ENCODE measurements at places on chromosomes 5 and 9.

GRCh38 chr9:120212853-120213200 lies 367.1 kb downstream of the CDK5RAP2 start:
- DNase-seq = no peak

- no peak for DNase-seq
Observed at GRCh38 chr9:132983491-132984201, 5.2 kb downstream of the GFI1B start.

DNA sequence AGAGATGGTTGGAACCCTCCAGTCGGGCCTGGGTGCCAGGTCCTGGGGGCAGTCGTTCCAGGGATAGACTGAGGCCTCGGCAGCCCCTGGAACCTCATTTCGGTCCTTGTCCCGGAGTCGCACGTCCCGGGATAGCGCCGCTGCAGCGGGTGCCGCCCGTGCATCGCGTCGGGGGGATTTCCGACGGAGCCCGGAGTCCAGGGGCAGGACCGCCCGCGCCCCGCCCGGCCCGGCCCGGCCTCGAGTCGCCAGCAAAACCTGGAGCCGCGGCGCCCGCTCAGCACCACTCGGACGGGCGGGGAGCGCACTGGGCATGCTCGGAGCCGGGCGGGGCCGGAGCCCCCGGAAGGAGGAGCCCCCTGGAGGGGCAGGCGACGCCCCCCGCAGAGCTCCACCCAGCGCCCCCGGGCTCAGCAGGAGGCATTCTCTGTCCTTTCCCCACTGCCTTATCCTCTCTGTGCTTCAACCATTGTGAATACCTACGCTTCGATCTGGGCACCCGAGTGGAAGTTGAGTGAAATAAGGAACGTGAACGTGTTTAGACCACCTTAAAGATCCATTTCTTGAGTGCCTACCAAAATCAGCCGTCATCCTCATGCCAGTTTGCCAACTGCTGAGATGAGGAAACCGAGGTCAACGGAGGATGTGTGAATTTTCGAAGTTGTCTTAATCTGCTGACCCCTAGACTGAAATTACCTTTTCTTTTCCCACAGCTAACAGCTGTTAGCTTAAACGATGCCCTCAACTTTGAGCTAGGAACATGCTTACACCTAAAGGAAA lies 1.7 kb upstream of the PTPN3 start:
- DNase-seq = peak; percentile 67

- DNase-seq = peak; percentile 95
Observed at GRCh38 chr9:95771556-95772246, 103.8 kb upstream of the ERCC6L2 start.

- no peak for DNase-seq
Observed at GRCh38 chr5:108297042-108297601, 84.8 kb downstream of the FBXL17 start.

- DNase-seq = no peak
Observed at GRCh38 chr5:31135542-31135941, 57.9 kb upstream of the CDH6 start.

GRCh38 chr9:96813607-96814006 lies 35.7 kb upstream of the ZNF510 start:
- DNase-seq = no peak

GRCh38 chr9:86648156-86648827 lies 294.1 kb upstream of the TUT7 start:
- DNase-seq = no peak

DNA sequence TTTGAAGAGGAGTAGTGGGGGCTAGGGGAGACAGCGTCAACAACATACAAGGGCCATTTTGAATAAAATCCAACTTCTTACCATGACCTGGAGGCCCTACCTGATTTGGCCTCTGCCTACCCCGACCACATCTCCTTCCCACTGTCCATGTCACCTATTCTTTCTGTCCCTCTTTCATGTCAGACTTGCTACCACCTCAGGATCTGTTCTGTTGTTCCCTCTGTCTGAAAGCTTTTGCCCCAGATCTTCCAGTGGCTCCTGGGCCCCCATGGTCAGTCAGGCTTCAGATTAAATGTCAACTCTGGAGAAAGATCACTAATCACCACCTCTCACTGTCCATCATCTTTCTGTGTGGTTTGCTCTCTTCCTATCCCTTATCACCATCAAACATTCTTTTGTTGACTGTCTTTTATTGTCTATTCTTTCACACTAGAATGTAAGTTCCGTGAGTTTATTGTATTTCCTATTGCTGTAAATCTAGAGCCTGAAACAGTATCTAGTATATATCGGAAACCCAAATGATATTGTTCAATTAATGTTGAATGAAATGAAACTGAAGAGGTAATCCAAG lies 31.2 kb upstream of the APC start:
- no peak for DNase-seq

GRCh38 chr5:43602461-43603343 lies at the start of gene NNT:
Gene NNT, plus strand, starts transcription at chr5:43603180. Its CDS starts 6,016 bp downstream, at chr5:43609196.
- peak; percentile 82 for DNase-seq

DNA sequence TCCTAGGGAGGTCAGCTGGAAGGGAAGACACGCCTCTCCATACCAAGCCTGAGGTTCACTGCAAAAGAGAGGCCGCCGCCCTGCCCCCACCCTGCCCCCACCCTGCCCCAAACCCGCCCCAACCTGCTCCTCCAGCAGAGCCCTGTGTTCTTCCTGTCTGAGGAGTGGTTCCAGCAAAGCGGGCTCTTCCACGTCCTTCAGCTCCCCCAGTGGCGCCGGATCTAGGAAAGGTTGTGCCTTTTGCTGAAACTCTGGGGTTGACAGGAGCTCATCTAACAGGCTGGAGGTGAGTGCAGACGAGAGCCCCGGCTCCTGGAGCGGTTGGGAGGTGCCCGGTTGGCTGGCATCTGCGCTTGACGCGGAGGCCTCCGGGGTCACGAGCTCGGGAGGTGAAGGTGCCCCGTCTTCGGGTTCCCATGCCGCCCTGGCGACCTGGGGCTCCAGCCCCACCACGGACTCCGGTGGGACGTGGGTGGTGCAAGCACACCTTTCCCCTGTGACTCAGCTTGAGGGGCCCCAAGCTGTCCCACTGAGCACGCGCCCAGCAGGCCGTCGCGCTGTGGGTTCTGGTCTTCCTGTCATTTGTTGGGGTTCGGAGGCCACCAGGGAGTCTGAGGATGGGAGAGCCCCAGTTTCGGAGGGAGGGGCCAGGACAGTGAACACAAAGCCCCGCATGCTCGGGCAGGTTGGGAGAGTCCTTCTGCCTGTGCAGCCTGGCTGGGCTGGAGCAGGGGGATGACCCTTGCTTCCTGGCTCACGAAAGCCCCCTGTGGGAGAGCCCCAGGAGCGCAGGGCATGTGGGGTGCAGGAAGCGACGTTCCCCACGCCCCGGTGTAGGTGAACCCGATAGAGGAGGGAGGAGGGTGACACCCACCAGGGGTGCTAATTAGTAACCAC lies 1467.1 kb downstream of the FOXD4L5 start:
- DNase-seq = peak; percentile 60

- DNase-seq = peak; percentile 93
Observed at GRCh38 chr5:116032094-116032517, at the start of gene ARL14EPL. Gene ARL14EPL, plus strand, starts transcription at chr5:116032472. Its CDS starts 18,994 bp downstream, at chr5:116051466.

GRCh38 chr5:169875091-169875728 lies 105.1 kb downstream of the INSYN2B start:
- DNase-seq = no peak

GRCh38 chr5:173691931-173692330 lies 75.5 kb upstream of the BOD1 start:
- DNase-seq = no peak

DNA sequence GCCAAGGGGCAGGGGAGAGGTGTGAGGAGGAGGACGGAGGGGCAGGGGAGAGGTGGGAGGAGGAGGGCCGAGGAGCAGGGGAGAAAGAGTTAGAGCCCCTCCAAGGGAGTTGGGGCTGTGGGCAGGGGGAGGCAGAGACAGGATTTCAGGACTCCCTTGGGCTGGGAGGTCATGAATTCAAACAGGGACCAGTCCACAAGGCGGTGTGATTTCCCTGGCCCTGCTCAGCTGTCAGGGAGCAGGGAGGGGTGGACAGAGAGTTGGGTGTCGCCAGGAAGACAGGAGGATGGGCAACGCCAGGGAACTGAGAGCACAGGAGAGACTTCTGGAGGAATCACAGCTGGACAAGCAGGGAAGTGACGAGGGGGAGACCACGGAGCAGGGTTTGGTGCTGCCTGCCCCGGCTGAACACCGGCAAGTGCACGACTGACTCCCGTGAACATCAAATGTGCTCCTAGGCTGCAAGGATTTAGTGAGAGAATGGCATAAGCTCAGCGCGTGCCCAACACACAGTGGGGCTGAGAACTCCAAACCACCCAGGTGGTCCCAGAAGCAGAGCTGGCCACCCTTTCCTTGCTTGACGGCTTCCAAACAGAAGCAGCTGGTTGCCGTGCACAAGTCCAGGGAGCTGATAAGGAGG lies 17.8 kb upstream of the OLFM1 start:
- DNase-seq = no peak

Data from SJSA1 (cell line).